ENCODE measurements at places on chromosomes 11 and 22.
A peak's percentile ranks its signal among the peaks of the same experiment; 100 is the strongest.

GRCh38 chr22:39356464-39356863, 6.7 kb downstream of the SYNGR1 start:
- DNase-seq: no peak

DNA sequence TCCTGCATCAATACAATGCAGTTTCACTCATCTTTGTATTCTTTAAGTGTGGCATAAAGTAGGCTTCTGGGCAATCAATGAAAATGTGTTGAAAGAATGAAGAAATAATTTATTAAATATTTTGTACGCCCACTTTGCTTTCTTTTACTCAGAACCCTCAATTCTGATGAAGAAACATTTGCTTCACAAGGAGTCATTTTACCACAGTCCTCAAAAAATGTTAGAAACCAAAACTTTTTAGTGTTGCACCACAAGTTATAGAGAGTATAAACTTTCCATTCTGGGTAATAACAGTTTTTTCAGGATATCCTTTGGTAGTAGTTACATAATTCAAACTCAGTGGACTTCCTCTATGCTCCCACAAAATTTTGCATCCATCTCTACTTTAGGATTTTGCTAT, 360.5 kb downstream of the DLG2 start:
- DNase-seq: no peak

DNA sequence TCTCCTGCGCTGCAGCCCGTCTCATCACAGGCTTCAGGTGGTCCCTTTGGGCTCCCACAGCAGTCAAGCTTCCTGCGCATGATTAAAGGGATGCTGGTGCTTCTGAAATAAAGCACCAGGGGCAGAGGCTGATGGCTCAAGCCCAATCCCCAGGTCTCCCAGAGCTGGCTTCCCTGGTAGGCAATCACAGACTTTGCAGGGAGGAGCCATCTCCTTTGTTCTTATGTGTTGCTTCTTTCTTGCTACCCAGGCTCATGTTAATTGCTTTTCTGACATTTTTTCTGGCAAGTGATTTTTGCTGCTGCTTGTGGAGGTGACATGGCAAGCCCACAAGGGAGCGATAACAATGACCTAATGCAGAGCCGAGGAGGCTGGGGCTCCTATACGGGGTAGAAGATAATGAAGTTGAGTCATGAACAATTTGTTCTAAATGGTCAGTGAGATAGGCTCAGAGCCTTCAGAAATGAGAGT, 25.2 kb upstream of the PLET1 start:
- DNase-seq: no peak

DNA sequence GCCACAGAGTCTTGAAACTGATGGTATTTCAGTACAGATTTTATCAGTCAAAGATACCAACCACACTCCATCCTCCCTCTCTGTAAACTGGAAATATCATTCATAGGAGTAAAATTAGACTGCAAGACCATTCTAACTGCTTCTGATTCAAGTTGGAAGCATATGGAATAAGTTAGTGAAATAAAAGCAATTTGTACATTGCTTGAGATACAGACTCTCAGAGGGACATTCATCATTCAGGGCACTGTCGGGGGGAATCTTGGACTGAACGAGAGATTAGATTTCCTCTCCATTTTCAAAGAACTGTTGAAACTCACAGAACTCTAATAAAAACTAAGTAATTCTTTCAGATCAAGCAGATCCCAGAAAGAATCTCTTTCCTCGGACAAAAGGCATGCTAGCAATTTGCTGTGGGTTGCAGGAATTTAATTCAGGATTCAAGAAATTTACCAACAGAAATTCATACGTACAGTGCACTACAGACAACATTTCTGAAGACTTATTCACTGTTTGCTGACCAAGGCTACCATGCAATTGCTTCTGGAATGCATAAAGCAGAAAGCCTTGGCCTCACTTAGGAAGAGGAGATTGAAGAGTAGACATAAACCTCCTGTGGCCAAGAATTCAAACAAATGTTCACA, 34.1 kb downstream of the PAMR1 start:
- DNase-seq: no peak

DNA sequence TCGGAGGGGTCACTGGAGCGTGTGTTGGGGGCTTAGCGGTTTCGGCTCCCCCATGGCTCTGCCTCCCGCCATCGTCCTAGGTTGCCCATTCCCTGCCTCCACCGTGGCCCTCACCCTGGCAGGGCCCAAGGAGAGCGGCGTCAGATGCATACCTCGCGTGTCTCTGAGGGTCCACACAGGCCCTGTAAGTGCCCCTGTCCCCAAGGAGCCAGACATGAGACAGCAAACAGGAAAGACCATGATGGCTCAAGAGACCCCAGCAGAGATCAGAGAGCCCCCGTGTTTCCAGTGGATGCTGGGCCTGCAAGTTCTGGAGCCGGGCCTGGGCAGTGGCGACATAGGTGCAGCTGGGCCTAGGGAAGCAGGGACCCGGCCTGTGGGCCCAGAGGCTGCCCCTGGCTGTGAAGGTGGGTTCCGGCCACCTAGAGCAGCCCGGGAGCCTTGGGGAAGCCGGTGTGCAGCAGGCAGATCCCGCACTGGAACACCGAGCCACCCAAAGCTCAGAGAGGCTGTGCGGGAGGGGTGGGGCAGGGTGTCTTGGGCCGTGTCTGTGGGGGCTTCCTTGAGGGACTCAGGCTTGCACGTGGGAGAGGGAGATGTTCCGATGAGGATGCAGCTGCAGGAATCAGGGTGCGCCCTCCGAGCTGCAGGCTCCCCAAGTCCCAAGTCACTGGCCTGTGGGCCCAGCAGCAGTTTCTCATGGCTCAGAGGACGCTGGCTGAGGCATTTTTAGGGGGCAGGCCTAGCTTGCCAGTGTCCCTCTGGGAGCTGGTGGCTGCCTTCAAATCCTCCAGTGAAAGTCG, 126.4 kb downstream of the KCNQ1OT1 start:
- no peak for DNase-seq

DNA sequence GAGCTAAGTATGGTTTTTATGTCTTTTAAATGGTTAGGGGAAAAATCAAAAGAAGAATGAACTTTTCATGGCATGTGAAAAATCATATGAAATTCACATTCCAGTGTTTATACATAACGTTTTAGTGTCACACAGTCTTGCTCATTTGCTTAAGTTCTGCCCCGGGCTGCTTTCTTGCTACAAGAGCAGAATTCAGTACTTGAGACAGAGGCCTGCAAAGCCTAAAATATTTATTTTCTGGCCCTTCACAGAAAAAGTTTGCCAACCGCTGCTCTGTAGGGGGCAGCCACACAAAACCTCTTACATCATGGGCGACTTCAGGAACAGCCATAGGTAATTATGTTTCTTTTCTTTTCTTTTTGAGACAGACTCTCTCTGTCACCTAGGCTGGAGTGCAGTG, 1.0 kb upstream of the ATG2A start:
- DNase-seq: no peak

DNA sequence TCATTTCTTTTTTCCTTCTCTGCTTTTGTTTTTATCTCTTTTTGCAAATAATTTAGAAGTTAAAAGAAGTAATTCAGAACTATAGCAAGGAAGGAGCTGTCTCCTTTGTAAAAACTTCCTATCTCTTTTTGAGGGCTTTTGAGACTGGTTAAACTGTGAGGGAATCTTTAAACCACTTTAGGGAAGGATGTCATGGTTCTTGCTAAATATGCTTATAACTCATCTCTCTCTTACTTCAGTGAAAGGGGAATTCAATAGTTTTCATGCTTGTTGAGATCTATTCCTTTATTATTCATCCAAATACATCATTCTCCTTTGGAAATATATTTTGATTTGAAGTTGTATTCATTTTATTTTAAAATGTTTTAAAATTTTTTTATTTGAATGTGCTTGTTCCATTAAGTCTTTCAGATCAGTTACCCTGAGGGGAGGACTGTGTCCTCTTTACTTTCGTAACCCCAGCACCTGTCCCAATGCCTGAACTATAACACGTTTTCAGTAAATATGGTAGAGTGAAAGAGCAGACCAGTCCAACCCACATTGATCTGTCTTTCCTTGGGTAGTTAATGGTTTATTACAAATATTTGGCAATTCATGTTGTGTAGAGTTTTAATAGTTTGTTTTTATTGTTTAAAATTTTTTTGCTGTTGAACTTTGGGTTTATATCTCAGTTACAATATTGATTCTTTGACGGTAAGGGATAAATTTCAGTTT, 27.5 kb downstream of the AMOTL1 start:
- DNase-seq: no peak

DNA sequence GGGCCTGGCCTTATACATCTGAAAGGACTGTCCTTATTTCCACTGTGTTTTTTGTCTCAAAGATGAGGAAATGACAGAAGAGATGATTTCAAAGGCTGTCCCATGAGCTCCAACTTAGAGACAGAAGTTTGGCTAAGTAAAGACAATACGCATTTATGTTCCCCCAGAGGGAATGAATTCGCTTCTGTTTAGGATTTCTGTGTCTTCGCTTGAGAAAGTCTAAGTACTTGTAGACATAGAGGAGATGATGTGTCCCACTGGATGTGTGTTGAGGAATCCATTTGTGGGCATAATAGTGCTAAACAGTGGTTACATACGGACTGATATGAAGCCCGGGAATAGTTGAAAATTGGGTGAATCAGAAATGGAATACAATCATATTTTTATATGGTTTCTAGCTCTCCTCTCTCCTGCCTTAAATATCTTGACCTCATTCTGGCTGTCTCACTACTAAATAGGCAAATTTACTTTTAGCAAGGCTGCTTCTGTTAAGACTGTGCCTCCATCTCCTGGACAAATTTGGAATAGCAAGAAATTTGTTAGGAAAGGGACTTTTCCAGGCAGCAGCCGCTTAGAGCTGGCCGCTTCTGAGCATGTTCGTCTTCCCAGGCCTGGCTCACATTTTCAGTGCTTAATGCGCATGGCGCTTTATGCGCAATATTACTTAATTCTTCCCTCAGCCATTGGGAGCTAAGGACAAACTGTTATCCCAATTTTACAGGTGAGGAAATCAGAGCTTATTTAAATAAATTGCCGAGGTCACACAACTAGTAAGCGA, 1.9 kb upstream of the PEX26 start:
- peak; percentile 74 for DNase-seq

DNA sequence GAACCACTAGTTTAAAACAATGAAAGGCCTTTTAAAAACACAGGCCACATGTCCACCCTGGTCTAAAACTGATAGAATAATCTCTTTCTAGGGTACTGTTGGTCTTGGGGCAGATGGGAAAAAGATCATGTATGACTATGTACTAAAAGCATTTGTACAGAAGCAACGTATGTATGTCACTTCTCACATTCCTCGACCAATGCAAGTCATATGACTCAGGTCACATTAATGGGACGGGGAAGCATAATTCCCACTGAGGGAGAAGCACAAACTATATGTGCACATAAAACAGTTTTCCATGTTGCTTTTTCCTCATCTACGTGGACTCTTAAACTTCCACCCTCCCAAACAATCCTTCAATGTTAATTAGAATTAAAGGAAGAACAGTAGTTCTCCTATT, 32.2 kb upstream of the GAB2 start:
- no peak for DNase-seq

GRCh38 chr11:77309401-77310085, 8.1 kb upstream of the GDPD4 start:
- no peak for DNase-seq

DNA sequence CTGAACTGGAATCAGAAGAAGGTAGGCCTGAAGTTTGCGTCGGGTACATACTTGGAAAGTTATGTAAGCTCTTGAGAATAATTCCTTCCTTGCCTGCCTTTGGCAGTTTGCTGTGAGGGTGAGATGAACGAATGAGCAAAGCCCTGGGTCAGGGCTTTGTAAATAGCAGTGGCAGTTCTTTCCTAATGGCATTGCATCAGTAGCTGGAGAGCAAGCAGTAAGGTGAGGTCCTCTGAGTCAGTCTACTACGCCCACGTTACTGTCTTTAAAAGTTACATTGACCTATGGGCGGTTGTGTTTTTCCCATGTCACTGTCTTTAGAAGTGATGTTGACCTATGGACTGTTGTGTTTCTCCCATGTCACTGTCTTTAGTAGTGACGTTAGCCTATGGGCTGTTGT, 179.1 kb upstream of the E2F8 start:
- DNase-seq: no peak

- no peak for DNase-seq
Observed at GRCh38 chr11:9330387-9331384, 16.3 kb upstream of the TMEM41B start.

GRCh38 chr11:110777775-110778174, 65.5 kb upstream of the ARHGAP20 start:
- DNase-seq: no peak

GRCh38 chr11:123429336-123429735, 733 bp upstream of the GRAMD1B start:
- no peak for DNase-seq

DNA sequence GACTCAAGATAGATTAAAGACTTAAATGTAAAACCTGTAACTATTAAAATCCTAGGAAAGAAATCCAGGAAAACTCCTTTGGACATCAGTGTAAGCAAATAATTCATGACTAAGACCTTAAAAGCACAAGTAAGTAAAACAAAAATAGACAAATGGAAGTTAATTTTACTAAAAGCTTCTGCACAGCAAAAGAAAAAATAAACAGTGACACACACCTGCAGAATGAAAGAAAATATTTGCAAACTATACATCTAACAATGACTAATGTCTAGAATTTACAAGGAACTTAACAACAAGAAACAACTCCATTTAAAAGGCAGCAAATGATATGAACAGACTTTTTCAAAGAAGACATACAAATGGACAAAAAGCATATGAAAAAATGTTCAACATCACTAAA, 359.1 kb downstream of the LUZP2 start:
- DNase-seq: no peak

GRCh38 chr22:22802339-22802970, 85.2 kb upstream of the IGLL5 start:
- DNase-seq: peak; percentile 58

DNA sequence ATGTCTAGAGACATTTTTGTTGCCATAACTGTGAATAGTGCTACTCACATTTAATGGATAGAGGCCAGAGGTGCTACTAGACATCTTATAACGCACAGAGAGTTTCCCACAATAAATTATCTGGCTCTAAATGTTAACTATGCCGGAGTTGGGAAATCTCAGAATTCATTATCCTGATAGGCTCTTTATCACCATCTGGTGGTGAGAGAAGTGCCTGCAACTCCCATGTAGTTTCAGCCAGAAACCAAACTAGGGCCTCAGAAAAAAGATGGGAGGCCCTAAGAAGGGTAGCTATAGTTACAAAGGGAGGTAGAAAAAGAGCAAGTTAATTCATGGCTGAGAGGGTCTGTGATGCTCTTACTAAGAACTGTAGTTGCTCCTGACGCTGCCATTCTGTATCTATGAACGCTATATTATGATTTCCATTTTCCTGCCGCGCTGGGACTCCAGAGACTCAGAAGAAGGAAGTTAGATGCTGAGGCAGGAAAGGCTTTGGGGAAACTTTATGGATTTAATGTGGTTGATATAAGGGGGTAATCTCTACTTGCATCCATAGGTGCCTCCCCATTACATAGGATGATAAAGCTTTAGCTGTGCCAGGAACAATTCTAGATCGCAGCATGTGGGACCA, 22.9 kb upstream of the MRPL17 start:
- peak; percentile 48 for DNase-seq

GRCh38 chr11:106794058-106794457, 224.2 kb downstream of the GUCY1A2 start:
- DNase-seq: no peak

GRCh38 chr22:20761536-20761935, 12.4 kb upstream of the SERPIND1 start:
- no peak for DNase-seq
